CMK (cell line): ENCODE measurements at places on chromosomes 12 and 14.

- no peak for DNase-seq
These were observed 12.8 kb upstream of the MLEC start for GRCh38 chr12:120674097-120674636.

DNA sequence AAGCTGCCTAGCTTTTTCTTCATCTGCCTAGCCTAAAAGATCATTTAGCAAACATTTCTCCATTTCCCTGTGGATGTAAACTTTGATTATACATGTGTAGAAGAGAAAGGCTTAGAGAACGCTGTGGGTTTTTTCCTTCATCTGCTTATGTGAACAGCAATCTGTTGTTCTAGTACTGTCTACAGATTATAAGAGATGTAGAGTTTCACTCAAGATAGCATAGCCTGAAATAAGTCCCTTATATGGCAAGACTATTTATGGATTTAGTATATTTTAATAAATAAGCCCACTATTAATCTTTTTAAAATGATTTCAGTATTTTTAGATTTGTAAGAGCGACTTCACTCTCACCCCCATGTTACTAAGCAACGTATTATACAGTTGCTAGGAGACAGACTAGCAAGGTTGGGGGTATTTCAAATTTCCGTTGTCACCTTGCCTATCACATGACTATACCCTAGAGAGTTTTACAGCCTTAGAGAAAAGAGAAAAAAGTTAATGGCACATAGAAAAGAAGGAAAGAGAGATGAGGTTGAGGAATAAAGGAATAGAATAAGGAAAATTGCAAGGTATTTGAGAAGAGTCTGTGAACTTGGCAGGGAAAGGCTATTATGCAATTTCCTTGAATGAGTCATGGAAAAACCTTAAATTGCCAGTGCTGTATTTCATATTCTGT is 12.2 kb upstream of the TUBA1A start:
- no peak for DNase-seq

GRCh38 chr12:123111498-123112165 is 39.3 kb downstream of the PITPNM2 start:
- DNase-seq: no peak

- no peak for DNase-seq
These were observed 368.7 kb downstream of the TMEM132D start for GRCh38 chr12:129534966-129535750.

DNA sequence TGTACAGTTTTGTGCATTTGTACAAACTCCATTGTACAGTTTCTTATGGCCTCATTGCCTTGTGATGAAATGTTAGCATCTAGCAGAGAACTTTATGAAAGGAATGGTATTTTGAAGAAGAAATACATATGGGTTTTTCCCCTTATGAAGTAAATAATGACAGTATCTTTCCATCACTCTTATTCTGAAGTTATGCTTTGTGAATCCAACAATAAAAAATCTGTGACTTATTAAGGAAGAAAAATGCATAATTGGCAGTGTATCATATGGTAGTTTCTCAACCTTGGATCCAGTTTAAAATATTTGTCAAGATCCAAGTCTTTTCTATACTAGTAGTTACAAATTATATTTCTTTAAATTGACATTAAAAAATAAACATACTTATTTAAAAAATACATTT is 859.1 kb upstream of the FLRT2 start:
- DNase-seq: no peak
